Umbilical cord (tissue), 2 donors: ENCODE measurements at places on chromosomes 1 and 21. TPM values are rescaled to one million over a fixed set of nuclear protein-coding genes. Genes with fewer than 3 reads are reported as not detected.

FBXO2 gene
- total RNA-seq, result 4.1 TPM

LRRC7 gene
- 19.3 TPM for total RNA-seq

GRCh38 chr1:26704629-26705028 lies 8.8 kb downstream of the ARID1A start:
- DNase-seq, result no peak

- no peak for DNase-seq
These were observed 133.2 kb downstream of the USH2A start for GRCh38 chr1:216290074-216290473.

GRCh38 chr1:24635195-24635843 lies 7.8 kb upstream of the SRRM1 start:
- peak; percentile 86 for DNase-seq
